Colonic mucosa (tissue), 4 donors: ENCODE measurements at places on chromosomes 1 and 21.

DNA sequence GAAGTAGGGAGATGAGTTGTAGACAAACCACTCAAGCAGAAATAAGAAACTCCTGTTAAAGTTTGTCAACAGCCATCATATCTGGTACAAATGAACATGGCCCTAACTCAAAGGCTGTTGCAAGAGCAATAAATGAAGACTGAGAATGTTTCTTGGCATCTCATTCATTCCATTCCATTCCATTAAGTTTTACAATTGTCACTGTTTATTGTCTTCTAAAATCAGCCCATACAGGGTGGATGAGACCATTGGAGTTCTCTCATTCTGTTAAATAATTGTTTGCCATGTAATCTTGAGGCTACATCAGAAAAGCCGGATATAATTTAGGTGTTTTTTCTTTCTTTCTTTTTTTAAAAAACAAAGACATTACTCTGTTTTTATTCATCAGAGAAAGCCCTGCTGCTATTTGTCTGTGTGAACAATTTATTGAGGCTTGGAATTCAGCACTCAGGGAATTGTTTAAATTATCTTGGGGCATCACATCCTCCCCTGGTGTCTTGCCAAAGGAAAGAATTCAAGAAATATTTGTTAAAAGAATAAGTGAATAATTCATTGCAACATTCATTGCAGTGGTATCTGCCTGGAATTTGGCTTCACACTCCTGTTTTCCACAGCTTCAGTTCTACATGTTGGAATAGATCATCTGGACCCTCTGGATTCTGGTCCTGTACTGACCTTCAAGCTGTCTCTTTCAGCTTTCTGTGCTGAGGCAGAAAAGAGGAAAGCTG lies 604.5 kb downstream of the PLPP3 start:
- DNase-seq, result no peak

DNA sequence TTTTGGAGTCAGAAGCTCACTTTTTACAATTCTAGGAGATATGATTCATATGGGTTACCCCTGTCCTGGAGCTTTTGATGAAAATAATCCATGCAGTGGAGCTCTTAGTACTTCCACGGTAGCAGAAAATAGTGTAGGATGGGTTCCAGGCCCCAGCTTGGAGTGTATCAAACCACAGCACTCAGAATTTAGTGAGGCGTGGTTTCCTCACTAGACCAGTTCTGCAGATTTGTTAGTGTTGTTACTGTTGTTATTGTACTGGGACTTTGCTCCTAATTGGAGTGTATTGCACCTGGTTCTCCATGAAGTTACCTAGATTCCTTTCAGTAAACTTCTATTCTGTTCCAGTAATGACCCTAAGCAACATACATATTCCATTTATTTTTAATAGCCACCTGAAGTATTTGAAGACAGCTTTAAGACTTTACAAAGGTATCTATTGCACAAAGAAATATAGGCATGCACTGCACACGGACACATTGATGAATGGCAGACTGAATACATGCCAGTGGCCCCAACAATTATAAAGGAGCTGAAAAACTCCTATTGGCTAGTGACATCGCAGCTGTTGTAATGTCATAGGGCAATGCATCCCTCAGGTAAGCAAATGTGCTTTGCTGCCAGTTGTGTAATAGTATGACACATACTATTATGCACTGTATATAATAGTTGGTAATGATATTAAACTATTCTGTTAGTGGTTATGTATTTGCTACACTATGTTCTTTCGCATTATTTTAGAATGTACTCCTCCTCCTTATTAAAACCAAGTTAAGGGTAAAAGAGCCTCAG lies 1058.0 kb downstream of the KCNT2 start:
- peak; percentile 57 for DNase-seq

DNA sequence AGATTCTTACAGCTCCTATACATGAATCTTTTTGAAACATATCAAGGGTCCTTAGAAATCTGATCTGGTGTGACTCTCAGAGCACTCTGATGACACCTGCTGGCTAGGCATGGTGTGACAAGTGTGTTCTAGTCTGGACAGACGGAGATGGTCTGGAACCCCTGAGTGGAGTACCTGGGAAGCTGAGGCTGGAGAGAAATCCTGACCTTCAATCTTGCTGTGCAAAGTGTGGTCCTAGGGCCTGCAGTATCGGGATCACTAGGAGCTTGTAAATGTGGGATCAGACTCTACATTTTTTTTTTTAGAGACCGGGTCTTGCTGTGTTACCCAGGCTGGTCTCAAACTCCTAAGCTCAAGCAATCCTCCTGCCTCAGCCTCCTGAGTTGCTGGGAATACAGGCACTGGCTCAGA lies 78.6 kb upstream of the SOD1 start:
- DNase-seq, result peak; percentile 79

- no peak for DNase-seq
Measured at GRCh38 chr1:180927841-180928240, 15.1 kb downstream of the KIAA1614 start.

GRCh38 chr21:17732306-17732705 lies 86.8 kb downstream of the C21orf91 start:
- DNase-seq, result no peak

GRCh38 chr1:46461809-46462448 lies 27.7 kb upstream of the DMBX1 start:
- DNase-seq, result no peak

- DNase-seq, result no peak
Measured at GRCh38 chr1:204465546-204466415, 28.8 kb downstream of the PIK3C2B start.

DNA sequence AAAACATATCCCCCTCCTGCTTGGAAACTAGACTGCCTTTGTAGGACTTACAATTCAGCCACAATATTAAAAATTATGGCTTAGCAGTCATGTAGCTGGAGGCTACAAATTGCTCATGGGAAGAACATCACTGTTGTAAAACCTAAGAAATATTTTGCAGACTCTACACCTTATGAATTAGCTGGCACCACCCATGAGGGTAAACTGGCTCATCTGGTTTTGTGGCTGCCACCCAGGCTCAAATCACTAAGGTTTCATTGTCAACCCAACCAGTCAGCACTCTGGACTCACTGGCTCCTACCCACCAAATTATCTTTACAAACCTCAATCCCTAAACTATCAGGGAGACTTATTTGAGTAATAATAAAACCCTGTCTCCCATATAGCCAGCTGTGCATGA lies 100.7 kb upstream of the OLFM3 start:
- peak; percentile 29 for DNase-seq

GRCh38 chr1:108936170-108936569 lies 27.1 kb downstream of the CLCC1 start:
- DNase-seq, result no peak

- DNase-seq, result peak; percentile 14
Measured at GRCh38 chr1:34408011-34408410, 231.3 kb downstream of the C1orf94 start.

- DNase-seq, result no peak
Measured at GRCh38 chr1:201608635-201609395, 69.9 kb downstream of the NAV1 start.

GRCh38 chr1:205530116-205530515 lies 25.6 kb downstream of the CDK18 start:
- no peak for DNase-seq

DNA sequence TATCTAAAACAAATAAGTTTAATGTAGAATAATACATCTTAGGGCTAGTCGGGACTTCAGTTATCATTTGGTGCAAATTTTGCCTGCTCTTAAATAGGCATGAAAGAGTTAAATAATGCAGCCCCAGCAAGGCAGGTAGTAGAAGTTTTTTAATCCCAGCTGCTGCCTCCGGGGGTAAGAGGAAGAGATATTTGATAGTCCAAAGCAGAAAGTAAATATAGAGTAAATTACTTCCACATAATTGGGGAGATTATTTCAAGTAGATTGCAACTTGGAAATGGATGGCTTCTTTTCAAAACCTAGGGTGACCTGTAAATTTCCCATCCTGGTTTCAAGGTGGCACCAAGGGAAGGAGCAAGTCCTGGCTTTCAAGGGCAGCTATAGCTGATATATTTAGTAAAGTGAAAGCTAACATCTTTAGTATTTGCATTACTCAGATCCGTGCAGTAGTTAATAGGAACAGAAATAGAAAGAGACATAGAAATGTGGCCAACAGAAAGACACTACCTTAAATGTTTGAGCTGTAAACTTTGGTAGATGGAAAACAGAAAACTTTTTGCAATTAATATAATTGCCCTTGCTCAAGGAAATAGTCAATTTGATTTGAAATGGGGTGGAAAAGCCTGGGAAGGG lies 109.1 kb downstream of the LMO4 start:
- DNase-seq, result no peak

DNA sequence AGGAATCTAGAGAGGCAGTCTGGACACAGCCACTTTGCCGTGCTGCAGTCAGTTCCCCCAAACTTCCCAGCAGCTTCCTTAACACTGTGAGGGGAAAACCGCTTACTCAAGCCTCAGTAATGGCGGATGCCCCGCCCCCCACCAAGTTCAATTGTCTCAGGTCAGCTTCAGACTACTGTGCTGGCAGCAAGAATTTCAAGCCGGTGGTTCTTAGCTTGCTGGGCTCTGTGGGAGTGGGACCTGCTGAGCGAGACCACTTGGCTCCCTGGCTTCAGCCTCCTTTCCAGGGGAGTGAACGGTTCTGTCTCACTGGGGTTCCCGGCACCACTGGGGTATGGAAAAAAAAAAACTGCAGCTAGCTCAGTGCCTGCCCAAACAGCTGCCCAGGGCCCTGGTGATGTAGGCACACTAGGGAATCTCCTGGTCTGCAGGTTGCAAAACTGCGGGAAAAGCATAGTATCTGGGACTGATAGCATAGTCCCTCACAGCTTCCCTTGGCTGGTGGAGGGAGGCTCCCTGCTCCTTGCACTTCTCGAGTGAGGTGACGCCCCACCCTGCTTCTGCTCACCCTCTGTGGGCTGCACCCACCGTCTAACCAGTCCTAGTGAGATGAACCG lies 23.7 kb upstream of the HFM1 start:
- DNase-seq, result no peak

DNA sequence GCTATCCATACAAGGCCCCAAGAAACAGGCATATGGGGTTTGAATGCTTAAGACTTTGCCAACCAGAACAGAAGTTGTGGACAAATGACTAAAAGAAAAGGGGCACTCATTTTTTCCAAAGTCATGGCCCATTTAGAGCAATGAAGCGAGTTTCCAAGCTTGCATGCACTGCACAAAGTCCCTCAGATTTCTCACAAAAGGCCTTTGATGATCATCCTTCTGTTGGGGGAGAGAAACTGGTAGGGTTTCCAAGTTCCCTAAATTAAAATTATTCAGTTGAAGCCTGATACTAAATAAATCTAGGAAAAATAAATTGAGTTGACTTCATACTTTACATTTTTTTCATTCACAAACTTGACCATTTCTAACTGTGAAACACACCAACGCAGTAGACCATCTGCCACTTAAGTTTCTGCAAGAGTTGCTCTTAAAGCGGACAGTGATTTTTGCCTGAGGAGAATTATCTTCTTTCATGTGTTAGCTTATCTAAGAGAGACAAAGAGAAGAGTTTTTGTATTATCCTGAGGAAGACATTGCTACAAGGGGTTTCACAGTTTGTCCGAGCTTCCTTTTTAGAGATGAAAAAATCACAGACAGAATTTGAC lies 139.2 kb downstream of the SEC16B start:
- DNase-seq, result no peak

DNA sequence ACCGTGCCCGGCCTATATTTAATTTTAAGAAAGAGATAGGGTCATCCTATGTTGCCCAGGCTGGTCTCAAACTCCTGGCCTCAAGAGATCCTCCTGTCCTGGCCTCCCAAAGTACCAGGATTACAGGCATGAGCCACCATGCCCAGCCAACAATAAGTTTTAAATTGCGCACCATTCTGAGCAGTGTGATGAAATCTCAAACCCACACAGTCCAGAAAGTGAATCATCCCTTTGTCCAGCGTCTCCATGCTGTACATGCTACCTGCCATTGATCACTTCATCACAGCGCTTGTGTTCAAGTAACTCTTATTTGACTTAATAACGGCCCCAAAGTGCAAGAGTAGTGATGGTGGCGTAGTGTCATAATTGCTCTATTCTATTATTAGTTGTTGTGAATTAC lies 75.4 kb downstream of the APP start:
- no peak for DNase-seq

DNA sequence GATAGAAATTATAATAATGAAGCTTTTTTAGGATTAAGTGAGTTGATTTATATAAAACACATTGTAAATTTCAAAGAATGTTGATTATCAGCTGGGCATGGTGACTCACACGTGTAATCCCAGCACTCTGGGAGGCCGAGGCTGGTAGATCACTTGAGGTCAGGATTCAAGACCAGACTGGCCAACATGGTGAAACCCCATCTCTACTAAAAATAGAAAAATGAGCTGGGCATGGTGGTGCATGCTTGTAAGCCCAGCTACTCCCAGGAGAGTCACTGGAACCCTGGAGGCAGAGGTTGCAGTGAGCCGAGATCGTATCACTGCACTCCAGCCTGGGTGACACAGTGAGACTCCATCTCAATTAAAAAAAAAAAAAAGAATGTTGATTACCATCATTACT lies 18.4 kb downstream of the ADAMTS1 start:
- DNase-seq, result no peak

DNA sequence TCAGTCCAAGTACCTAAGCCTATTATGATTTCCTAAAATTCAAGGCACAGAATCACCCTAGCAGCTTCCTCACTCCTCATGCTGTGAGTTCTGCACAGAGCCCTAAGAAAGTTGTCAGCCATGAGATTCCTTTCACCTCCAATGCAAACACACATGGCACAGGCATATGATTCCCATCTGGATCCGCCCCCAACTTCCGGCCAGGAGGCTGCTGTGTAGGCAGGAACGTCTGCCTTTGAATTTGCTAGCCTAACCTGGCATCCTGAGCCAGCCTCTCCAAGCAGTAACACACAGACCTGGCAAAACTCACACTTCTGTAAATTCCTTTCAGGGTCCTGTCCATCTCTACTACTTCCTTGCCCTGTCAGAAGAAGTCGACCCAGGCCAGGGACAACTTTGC lies 521.1 kb upstream of the BEND5 start:
- no peak for DNase-seq
